ENCODE measurements at places on chromosomes 4 and X. TPM values are rescaled to one million over a fixed set of nuclear protein-coding genes. Genes with fewer than 3 reads are reported as not detected.

DNA sequence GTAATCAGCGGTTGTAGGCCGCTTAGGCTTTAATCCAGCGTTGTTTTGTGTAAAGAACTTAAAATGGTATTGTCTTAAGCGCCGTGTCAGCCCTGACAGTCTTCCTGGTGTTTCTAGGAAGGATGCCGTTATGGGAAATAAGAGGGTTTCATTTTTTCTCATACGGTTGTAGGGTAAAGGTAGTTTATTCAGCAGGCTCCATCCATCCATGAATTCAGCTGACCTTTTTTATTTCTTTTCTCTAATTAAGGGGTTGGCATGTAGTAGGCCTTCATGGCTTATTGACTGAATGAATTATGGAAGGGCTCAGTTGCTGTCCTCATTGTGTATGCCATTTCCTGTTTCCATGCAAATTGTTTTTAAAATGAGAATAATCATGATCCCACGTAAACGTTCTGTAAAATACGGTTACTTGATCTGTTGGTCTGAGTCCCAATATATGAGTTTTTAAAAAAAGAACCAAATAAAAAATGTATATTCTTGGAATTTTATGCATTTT, 693 bp downstream of the OCIAD1 start:
- no peaks in the 10 kb centered on the region for H3K27me3 ChIP-seq
- H3K4me3 ChIP-seq = peak overlapping the region; percentile 73
- H3K36me3 ChIP-seq = no peaks in the 10 kb centered on the region
- peaks cover 13% of the 10 kb centered on the region for H3K4me1 ChIP-seq
- peak overlapping the region; percentile 97 for H3K27ac ChIP-seq
- DNase-seq = no peak

DNA sequence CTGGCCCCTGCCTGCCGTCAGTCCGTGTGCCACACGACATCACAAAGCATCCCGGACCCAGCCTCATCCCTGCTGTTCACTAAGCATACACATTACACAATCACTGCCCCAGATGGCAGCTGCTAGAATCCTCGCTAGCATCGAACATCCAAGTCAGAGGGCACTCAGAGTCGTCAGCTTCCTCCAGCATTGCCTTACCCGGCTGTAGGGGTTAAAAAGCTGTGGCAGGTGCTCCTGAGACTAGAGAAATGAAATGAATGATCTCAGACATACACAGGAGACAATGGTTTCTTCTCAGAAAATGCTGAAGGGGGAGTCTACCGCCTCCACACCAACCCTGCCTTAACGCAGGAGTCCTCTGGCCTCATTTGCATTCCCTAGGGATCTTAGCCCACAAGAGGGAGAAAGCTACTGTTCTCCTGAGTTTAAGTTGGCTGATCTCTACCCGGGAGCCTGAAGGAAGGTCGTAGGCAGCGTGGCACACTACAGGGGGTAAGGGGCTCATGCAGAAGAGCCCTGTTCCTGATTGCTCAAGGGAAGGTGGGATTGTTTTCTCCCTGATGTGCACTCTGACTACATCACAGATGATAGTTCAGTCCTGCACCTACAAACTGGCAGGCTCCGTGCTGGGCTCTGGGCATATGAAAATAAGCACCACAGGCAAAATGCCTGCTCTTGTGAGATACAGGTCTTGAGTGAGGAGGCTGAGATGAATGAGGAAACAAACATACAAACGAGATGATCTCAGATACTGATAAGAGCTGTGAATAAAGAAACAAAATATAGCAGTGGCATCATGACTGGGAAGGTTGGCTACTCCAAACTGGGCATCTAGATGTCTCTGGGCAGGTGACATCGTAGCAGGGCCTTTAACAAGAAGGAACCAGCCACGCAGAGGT, 2.6 kb upstream of the KIAA0232 start:
- no peaks in the 10 kb centered on the region for H3K27me3 ChIP-seq
- peaks cover 9% of the 10 kb centered on the region for H3K4me1 ChIP-seq
- H3K27ac ChIP-seq = no peak overlapping the region

DNA sequence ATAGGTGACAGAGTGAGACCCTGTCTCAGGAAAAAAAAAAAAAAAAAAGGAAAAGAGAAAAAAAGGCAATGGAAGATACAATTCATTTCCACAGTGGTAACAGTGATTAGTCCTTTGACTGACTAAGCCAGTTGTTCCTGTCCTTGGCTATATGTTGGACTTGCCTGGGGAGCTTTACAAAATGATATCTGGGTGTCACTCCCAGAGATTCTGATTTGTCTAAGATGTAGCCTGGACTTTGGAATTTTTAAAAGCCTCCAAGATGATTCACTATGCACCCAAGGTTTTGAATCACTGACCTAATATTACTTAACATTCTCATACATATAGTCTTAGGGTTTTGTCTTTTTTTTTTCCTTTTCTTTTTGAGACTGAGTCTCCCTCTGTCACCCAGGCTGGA, 16.9 kb downstream of the HELQ start:
- H3K27ac ChIP-seq = no peak overlapping the region
- H3K36me3 ChIP-seq = no peaks in the 10 kb centered on the region
- no peak overlapping the region for H3K4me3 ChIP-seq
- no peaks in the 10 kb centered on the region for H3K4me1 ChIP-seq

- H3K4me3 ChIP-seq = no peak overlapping the region
- H3K27ac ChIP-seq = peak overlapping the region; percentile 85
- peak; percentile 48 for DNase-seq
- no peaks in the 10 kb centered on the region for H3K27me3 ChIP-seq
These were observed 15.9 kb downstream of the MID1IP1 start for GRCh38 chrX:38817004-38817703.

GRCh38 chr4:141802333-141802732, 165.9 kb downstream of the IL15 start:
- no peaks in the 10 kb centered on the region for H3K36me3 ChIP-seq
- no peak for DNase-seq
- H3K4me3 ChIP-seq = no peak overlapping the region
- no peaks in the 10 kb centered on the region for H3K27me3 ChIP-seq
- H3K4me1 ChIP-seq = no peaks in the 10 kb centered on the region

DNA sequence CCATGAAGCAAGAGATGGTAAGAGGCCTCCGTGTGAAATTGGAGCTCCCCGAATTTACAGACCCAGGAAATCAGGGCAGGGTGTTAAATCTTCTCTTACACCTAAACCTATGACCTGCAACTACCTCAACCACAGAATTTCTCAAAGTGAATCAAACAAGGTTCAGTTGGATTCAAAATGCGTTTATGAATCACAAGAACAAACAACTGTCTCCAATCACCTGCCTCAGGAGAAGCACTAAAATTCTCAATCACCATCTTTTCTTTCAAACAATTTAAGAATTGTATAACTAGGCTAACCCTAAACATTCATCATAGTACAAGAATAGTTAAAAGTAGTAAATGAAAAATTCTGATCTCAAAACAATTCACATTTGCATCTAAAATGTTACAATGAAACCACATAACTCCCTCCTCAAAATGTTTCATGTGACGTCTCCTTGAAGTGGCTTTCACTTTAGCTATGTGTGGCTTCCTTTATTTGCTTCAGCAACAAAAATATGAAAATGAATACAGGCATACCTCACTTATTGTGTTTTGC, 19.2 kb downstream of the PPP3CA start:
- H3K4me3 ChIP-seq = no peak overlapping the region
- H3K36me3 ChIP-seq = no peaks in the 10 kb centered on the region
- H3K4me1 ChIP-seq = no peaks in the 10 kb centered on the region
- H3K27me3 ChIP-seq = no peaks in the 10 kb centered on the region

DNA sequence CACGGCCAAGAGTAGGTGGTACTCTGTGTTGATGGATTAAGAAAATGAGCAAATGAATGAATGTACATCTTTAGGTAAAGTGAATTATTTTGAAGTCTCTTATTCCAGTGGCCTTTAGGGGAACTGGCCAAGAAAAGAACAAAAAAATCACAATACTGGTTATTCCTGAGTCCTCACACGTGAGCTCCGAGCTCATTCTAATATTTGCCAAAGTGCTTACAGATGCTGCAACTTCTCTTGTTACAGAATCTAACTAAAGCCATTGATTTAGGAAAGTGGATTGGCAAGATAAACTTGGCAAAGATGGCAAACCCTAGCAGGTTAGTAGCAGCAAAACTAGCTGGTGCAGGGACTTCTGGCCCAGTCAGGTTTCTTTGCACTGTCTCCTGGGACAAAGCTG, 37.6 kb downstream of the IDS start:
- H3K27me3 ChIP-seq = no peaks in the 10 kb centered on the region
- no peaks in the 10 kb centered on the region for H3K36me3 ChIP-seq
- DNase-seq = no peak
- H3K27ac ChIP-seq = no peak overlapping the region
- no peaks in the 10 kb centered on the region for H3K4me1 ChIP-seq

DNA sequence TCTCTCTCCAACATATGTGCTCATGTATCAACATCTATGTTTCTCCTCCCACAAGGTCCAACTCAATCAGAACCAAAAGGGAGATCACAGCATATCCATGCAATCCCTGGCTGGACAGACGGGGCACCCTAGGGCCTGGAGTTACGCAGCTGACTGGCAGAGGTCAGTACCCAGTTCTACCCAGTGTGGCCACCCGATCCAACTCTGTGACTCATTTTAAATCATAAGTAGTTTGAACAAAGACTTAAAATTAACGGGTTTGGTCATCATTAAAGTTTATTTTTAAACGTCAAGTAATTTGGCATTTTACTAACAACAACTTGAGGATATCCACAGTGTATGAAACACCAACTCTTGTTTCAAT, 59.5 kb downstream of the APBB2 start:
- H3K4me3 ChIP-seq = no peak overlapping the region
- no peaks in the 10 kb centered on the region for H3K27me3 ChIP-seq
- H3K27ac ChIP-seq = peak overlapping the region; percentile 64
- no peak for DNase-seq

- no peaks in the 10 kb centered on the region for H3K4me1 ChIP-seq
- H3K36me3 ChIP-seq = no peaks in the 10 kb centered on the region
- no peak for DNase-seq
- no peak overlapping the region for H3K27ac ChIP-seq
These were observed 18.9 kb upstream of the CXCR3 start for GRCh38 chrX:71637253-71637618.

- no peak overlapping the region for H3K4me3 ChIP-seq
- H3K27ac ChIP-seq = no peak overlapping the region
- DNase-seq = no peak
- H3K36me3 ChIP-seq = no peaks in the 10 kb centered on the region
- no peaks in the 10 kb centered on the region for H3K4me1 ChIP-seq
These were observed 44.5 kb downstream of the SEPTIN11 start for GRCh38 chr4:76993787-76994641.

DNA sequence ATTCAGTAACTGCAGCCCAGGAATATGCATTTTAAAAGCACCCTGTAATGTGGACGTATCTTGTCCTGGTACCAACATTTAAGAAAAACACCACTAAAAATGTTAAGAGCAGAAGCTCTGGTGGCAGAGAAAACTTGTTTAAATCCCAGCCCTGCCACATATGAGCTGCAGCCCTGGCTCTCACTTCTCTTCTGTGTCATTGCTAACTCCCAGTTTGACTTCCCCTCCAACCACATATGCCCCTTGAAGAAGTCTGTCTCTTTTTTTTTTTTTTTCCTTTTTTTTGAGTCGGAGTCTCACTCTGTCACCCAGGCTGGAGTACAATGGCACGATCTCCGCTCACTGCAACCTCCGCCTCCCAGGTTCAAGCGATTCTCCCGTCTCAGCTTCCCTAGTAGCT, 14.8 kb downstream of the LHFPL1 start:
- no peak for DNase-seq
- H3K36me3 ChIP-seq = no peaks in the 10 kb centered on the region
- H3K4me3 ChIP-seq = no peak overlapping the region
- no peaks in the 10 kb centered on the region for H3K4me1 ChIP-seq
- H3K27me3 ChIP-seq = no peaks in the 10 kb centered on the region

GRCh38 chrX:11438767-11439166, 145.6 kb downstream of the AMELX start:
- no peaks in the 10 kb centered on the region for H3K4me1 ChIP-seq
- no peak overlapping the region for H3K4me3 ChIP-seq
- no peak for DNase-seq
- no peaks in the 10 kb centered on the region for H3K36me3 ChIP-seq

- H3K27ac ChIP-seq = no peak overlapping the region
- H3K4me1 ChIP-seq = no peaks in the 10 kb centered on the region
- H3K4me3 ChIP-seq = no peak overlapping the region
These were observed 8.9 kb upstream of the P2RY8 start for GRCh38 chrX:1545776-1546408.

Gene MID2
- 17.0 TPM for total RNA-seq

Gene GYPB
- total RNA-seq = not detected

Gene BMPR1B
- total RNA-seq = 3.3 TPM

Gene LGI2
- 0.60 TPM for total RNA-seq

Gene SRPX2
- 19.1 TPM for total RNA-seq

Gene DRD5
- total RNA-seq = not detected

Gene DCAF8L2
- total RNA-seq = not detected

Gene UGT2A1
- total RNA-seq = 0.12 TPM

Data from hepatocyte (in vitro differentiated cells).